ENCODE measurements at places on chromosomes 6 and 20.

DNA sequence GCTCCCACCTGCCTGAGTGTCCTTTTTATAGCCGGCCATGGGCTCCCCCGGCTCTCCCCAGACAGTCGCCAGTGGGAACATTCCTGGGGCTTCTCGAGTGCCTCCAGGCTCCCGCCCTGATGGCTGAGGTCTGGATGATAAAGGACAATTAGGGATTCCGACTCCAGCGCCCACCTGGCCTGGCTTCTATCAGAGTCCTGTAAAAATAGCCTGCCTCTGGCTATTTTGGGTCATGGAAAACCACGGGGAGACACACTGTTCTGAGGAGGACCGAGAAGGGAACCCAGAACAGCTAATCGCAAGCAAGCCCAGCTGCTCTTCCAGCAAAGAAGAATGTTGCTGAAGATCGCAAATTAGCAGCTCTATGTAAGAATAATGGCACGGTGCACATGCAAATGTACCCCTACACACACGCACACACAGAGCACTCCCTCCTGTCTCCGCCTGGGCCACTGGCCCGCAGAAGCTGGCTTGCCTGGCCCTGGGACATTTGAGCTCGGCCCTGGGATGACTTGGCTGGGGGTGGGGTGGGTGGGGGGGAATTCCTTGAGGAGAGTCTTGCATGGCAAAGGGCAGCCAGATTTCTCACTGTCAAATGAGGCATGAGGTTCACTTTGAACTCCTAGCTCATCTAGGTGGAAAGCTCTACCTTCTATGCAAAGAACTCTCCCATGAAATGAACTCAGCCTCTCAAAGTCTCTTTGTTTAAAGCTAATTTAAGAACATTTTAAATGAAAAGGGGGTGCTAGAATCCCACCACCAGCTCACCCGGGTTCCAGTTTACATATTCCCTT is 55.3 kb downstream of the CTCFL start:
- DNase-seq, result no peak

DNA sequence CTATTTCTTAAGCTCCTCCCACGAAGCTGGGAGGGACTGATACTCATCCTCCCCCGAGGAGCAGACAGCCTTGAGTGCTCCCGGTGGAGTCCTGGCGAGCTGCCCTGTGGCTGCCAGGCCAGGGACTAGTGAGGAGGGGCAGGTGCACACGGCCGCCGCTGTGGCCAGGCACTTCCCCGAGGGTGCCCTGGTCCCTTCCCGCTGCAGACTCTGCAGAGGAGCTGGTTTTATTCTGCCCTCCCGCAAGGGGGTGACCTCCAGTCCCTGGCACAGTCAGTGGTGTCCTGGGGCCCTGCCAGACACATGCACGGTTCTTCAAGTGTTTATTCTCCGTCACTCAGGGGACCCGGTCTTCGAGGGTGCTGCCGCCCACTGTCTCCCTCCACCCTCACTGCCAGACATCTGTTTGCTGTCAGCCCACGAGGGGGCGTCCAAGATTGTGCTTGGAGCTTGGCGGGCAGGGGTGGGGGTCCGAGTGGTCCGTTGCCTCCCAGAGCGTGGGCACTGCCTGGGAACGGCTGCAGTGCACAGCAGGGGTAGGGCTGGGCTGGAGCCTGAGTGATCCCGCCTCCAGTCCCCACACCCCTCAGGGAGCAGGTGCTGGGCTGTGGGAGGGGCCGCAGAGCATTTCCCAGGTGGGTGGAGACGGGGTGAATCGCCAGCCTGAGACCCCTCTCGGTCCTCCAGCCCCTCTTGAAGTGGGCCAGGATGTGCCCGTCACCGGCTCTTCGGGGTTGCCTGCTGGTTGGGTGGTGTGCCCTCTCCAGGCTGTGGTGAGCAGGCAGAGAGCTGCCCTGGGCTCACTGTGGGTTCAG is 3.1 kb upstream of the CABLES2 start:
- peak; percentile 46 for DNase-seq

DNA sequence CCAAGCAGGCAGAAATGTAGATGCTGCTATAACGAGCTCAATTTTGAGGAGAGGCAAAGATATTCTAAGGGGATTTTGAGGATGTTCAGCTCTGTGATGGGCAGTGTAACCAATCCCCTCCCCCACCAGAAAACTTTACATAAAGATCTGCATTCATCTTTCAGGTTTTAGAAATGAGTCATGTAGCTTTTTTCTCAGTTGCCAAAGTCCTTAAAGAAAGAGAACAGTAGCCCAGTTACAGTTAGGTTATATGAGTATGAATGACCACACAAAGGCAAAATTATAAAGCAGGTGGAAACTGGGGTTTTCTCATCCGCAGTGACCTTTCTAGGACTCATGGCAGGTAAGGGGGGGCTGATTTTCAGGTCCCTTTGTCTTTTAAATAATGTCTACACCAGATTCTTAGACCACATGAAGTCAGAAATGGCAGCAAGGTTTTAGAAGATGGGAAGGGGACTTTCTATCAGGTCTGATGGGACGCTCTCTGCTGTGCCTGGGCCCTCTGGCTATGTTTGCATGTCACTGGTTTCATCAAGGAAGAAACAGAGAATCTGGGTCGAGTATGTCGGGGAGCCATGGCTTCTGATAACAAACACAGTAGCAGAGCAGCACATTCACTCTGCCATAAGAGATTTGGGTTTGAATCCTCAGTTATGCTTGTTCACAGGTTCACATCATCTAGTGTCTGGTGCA is 94.7 kb downstream of the CLIC5 start:
- no peak for DNase-seq

- no peak for DNase-seq
Observed at GRCh38 chr20:24961384-24962181, 12.5 kb downstream of the CST7 start.

DNA sequence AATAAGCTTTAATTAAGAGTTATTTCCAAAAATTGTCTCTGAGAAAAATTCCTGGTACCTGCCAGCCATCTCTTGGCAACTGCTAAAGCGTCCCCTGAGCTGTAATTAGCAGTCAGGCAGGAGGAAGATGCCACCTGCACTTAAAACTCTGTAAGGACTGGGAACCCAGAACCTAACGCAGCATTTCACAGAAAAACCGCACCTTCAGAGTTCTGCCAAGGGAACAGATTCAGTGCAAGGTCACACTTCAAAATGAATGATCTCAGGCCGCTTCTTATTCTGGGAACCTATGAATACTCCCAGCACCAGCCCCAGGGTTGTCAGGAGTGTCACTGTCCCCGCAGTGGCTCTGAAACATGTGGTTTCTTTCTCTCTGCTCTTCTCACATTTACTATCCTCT is 36.7 kb downstream of the INSM1 start:
- no peak for DNase-seq

- DNase-seq, result no peak
Observed at GRCh38 chr6:42790549-42791181, 8.8 kb downstream of the BICRAL start.

DNA sequence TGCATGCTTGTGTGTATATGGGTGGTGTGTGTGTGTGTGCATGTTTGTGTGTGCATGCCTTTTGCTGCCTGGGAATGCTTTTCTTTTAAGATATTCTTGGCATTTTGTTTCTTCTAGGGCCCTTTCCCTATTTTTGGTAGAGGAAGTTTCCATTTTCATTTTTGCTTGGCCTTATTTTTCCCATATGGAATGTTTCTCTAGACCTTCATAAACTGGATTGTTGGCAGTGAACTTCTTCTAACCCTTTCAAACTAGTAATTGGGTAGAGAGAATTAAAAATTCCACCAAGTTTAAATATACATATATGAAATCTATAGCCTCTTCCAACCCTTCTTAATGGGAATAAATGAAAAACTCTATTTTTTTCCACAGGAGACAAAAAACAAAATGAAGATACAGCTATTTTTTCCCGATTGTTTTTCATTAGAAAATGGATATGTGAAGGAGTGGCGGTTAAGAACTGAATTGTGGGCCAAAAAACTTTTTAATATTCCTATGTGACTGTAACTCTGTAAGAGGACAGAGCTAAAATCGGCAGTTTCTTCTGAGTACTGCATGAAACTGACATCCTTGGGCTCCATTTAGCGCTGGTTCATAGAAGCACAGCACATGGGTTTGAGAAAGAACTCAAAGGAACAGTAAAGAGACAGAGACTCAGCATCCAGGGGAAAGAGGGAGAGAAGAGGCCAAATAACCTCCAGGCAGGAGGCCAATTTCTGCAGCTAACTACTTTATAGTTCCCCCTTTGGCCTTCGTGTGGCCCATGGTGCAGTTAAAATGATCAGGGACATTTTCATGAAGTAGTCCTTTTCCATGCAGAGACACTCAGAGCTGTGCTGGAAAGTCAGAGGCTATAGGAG is 102.1 kb downstream of the TMEM170B start:
- no peak for DNase-seq

DNA sequence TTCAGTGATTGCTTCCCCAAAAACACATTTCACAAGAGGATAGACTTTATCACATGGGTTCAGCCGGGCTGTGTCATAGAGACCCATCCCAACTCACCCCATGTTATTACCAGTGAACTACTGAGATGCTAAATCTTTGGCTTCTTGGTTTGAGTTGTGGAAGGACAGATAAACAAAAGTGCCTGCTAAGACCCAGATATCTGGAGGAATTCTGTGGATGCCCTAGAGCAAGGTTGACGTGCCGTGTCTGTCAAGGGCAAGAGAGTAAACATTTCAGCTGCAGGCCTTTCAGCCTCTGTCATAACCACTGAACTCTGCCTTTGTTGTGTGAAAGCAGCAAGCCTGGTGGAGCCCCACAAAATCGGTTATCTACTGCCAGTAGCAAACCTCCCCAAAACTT is 11.2 kb upstream of the THBD start:
- no peak for DNase-seq

DNA sequence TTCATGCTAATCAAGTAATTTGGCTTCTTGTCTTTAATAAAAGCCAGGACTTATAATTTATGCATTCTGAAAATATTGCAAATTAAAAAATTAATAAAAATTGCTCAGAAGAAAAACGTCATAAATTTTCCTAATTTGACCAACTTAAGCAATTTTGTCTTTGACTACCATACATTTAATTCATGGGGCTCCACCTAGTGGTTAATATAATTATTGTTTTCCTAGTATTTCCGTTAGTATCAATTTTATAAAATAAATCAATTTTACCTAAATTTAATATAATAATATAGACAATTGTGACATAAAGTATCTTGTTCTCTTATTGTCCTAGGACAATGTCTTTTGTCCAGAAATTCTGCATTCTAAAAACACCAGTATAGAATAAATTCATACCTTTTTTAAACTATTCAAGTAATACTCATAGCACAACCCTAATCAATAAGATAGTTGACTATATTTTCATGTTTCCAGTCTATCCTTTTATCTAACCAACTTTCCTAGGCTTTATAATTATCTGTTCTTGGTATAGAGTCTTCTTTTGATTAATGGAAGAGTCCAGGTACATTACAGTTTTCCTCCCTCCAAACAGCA is 319.9 kb downstream of the TRDN start:
- DNase-seq, result no peak

GRCh38 chr20:17676942-17677341 is 5.1 kb downstream of the RRBP1 start:
- DNase-seq, result no peak

- DNase-seq, result no peak
Observed at GRCh38 chr20:61296629-61297019, 44.6 kb downstream of the CDH4 start.

GRCh38 chr6:52325695-52326471 is 36.1 kb upstream of the PAQR8 start:
- no peak for DNase-seq

DNA sequence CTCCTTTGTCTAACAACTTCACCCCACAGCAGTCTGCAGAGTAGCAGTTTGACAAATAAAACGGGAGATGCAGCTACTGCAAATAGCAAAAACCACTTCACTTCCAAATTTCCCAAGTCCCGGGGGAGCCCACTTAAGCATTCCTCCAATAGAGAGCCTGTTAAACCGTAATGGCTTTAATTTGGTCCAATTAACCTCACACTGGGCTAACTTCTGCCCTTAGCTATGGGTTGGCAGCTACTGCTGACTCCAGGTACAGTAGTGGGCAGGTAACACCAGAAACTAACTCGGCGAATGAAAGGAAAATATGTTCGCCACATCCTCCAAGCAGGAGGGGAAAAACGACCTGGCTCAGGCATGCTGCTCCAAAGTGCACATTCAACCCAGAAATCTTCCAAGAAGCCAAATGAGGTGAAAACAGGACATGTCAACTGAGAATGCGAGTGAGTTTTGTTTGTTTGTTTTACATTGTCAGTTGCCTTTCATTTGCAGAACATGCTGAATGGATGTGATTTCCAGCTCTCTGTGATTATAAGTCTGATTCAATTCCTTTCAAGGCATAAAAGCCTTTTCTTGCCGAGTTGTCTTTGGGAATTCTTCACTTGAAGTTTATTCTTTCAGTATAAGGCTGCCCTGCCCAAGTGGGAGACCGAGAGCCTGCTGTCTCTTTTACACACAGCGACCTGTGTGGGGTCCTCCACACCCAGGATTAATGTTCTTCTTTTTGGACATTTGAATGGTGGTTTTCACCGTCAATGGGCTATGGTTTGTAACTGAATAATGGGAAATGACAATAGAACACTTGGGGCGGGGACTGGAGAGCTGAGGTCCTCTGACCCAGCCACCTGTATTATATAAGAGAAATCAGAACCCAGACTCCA is 117.3 kb upstream of the ARMC2 start:
- DNase-seq, result no peak

GRCh38 chr20:49561256-49561655 is 6.7 kb downstream of the PTGIS start:
- no peak for DNase-seq

DNA sequence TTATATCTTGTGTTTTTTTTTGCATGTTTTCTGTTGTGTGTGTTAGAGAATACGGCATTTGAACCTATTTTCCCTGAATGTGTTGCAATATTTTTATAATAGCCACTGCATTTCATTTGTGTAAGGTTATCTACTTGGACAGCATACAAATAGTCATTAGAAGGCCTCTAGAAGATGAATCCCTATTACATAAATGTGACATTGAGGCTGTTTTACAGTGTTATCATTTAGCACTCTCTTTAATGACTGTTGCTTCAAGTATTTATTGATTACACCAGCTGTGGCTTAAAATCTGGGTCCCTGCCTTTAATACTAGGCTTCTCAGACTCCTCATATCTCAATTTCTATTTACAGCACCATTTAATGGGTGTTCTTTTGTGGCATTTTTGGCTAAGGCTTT is 465.8 kb downstream of the FRK start:
- DNase-seq, result no peak

- DNase-seq, result no peak
Observed at GRCh38 chr6:160792708-160793107, 90.7 kb downstream of the PLG start.

- DNase-seq, result no peak
Observed at GRCh38 chr20:22523499-22524392, 60.6 kb downstream of the FOXA2 start.

DNA sequence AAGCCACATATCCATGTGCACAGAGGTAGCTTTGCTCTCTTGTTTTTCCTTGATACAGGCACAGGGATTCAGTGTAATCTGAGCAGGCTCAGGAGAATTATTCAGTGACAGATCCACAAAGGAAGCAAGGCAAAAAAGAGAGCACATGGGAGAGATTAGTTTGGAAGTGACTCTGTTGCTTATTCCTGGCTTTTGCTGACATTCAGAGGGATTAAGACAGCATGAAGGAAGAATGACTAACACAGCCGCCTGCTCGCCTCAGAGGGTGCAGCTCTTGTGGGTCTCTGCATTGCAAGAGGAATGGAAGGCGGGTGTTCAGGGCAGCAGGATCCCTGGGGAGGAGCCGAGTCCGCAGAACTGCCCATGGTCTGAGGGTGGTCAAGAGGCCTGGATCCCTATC is 203.4 kb upstream of the KCNQ5 start:
- no peak for DNase-seq

GRCh38 chr6:25257686-25258348 is 21.4 kb upstream of the CARMIL1 start:
- no peak for DNase-seq

GRCh38 chr20:32804817-32805216 is 14.9 kb upstream of the MAPRE1 start:
- DNase-seq, result no peak

Measured in NCI-H1417 treated with DMSO at 0.1 percent for 48 hours (cell line).